Stimulated activated naive CD8-positive, alpha-beta T cell treated with anti-CD3 and anti-CD28 coated beads, Interleukin-15, amount 100 ng/mL, for 72 hours (primary cell): ENCODE measurements at places on chromosomes 11 and 22.

DNA sequence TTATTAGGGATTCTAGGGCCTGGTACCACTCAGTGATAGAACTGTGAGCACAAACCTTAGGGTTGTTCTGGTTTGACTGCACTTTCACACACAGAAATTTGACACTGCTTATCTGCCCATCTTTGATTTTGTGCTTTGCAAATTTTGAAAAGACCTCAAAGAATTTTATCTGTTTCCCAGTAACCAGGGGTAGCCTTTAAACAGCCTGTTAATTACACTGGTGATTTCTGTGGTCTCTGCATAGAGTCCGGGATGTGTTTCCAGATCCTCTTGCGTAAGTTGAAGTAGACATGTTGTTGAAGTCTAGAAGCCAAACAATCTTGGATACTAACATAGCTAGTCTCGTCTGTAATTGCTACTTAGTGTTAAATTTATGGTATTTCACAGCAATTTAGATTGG, 75.3 kb downstream of the C22orf31 start:
- DNase-seq = no peak

GRCh38 chr11:125447721-125448120, 48.3 kb downstream of the FEZ1 start:
- no peak for DNase-seq

- no peak for DNase-seq
These were observed 14.1 kb downstream of the FGF19 start for GRCh38 chr11:69689484-69690319.

- no peak for DNase-seq
These were observed 102.3 kb downstream of the TP53I11 start for GRCh38 chr11:44848203-44848962.

DNA sequence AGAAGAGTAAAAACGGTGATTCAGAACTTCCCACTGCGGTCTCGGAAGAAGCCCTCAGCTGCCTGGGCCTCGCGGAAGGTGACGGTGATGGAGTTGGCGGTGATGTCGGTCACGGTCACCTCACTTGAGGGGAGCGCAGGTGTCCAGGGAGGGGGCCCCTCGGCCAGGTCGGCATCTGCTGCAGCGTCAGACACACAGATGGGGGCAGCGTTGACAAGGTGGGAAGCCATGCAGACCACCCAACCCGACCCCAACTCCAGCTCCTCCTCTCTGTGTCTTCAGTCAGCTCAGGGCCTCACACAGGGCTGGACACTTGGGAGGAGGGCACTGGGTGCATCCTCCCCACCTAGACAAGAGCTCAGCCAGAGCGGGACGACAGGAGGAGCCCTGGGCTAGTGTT, 18.6 kb downstream of the CBX7 start:
- no peak for DNase-seq

DNA sequence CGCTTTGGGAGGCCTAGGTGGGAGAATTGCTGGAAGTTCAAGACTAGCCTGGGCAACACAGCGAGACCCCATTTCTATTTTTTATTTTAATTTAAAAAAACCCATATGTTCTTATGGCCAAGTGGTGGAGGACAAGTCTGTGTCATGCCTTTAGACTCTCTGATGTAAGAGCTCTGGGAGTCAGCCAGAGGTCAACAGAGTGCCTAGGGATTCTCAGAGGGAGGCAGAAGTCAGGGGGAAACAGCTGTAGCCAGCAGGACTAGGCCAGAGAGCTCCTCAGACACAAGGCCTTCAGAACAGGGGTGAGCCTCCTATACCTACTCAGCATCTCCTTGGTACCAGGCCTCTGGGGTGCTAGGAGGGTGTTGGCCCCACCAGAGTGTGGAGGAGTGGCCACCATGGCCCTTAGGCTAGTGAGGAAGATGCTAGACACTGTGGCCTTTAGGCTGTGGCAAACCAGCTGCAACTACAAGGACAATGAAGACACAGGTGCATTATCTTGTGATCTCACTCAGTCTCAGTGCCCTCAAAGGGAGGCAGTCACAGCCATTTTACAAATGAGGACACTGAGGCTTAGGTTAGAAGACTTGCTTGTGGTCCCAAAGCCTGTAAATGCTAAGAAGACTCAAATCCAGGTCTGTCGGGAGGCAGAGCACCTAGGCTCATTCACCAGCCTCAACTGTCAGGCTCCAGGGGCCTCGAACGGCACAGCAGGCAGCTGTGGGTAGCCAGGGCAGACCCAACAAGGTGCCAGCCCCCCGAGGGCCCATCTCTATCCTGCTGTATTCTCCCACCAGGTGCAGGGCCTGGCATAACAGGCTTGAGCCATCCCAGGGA, 5.0 kb downstream of the ZP1 start:
- DNase-seq = no peak

DNA sequence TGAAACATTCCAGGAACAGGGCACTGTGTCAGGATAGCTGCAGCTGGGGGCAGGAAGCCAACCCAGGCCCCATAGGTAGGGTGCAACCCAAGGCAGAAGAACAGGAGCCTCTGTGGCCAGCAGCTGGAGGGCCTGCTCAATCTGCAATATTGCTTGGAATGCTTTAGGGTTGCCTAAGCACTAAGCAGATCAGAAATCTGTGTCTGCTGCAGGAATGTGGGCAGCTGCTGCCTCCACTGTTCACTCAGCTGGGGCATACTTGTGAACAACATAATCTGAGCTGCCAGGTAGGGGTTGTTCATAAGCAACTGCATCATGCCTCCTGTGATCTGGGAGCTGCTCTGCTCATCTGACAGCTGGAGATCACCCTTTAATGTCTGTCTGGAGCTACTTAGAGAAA, 1.7 kb downstream of the UBQLNL start:
- no peak for DNase-seq

DNA sequence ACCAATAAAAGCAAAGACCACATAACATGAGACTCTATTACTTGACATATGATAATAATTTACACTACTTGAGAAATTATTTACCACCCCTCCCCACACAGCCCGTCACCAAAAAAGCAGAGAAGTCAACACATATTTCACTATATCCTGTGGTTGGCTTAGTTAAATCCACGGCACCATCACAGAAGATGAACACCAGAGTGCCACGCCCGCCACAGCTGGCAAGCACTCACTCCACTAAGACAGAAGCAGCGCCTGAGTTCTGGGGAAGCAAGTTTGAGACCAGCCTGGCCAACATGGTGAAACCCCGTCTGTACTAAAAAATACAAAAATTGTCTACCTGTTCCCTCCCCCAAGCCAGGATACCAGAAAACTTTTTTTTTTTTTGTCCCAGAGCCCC, 53.1 kb downstream of the PACSIN2 start:
- no peak for DNase-seq

DNA sequence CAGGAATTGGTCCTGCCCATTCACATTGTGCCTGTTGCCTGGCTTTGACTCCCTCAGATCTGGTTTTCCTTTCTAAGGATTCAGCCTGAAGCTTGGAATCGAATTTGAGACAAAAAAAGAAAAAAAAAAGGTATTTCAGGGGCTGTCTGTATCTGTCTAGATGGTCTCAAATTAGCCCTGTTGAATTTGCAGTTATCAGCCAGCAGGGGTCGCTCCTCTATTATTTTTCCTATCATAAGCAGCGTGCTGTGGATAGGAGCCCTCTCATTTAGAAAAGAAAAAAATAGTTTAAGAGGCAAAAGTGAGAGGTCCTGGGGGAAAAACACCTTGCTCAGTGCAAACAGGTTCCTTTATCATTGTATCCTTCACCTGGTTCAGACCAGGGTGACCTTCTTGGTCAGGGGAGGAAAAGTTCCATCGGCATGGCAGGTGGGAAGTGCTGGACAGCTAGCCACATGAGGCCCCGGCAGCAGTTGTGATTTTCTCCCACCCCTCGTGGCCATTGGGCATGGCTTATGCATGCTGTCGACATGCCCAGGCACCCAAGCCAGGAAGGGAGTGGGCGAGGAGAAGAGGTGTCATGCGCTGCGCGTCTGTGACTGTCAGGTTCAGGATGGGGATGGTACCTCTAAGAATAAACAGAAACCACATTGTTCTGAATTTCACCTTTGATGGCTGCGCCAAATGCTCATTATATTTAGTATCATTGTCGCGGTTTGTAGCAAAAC, 13.1 kb downstream of the OR5AK2 start:
- DNase-seq = no peak

GRCh38 chr11:120835601-120836228, 188.2 kb upstream of the TBCEL start:
- DNase-seq = peak; percentile 2

DNA sequence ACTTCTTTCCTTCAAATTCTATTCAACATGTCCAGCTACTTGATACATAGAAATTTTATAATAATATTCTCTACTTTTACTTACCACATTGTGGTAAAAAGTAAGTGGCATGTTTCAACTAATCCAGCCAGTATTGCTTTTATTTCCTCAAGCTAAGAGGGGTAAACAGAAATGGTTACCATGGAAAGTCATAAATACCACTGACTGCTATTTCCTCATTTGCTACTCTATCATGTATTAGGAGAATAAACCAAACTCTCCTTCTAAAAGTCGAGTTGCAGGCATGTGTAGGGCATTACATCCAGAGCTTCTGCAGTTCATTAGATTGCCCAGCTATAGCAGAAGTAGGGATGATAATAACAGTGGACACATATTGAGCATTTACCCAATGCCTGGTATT, 208.4 kb downstream of the MAML2 start:
- DNase-seq = no peak

DNA sequence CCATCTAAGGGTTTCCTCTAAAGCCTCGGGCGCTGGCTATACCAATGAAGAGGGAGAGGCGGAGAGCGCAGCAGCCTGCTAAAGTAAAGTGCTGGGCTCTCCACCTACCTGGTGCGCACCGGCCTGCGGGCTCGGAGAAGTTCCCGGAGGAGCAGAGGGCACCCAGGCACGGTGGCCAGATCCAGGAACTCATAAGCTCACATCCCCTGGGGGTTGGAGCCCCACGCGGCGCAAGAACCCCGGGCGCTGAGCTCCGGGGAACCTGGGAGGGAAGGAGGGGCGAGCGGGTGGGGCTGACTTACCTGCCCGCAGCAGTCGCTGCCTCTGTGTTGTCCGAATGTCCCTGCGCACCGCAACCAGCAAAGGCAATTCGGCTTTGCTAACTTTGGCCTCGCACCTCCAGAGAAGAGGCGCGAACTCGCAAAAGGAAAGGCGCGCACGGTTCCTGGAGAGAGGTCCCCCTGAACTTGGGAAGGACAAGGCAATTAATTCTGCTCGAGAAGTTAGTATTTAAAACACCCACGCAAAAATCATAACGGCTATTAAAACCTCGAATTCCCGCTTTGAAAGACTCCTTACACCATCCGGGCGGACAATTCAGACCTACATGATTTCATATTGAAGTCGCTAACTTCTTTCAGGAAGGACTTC, 127.6 kb upstream of the C11orf58 start:
- DNase-seq = no peak

GRCh38 chr11:128342511-128343134, 244.7 kb downstream of the ETS1 start:
- DNase-seq = peak; percentile 80

GRCh38 chr11:60378354-60378753, at the start of gene MS4A7:
MS4A7 (plus strand) TSS chr11:60378532; CDS start chr11:60383142, 4,610 bp downstream.
- no peak for DNase-seq

DNA sequence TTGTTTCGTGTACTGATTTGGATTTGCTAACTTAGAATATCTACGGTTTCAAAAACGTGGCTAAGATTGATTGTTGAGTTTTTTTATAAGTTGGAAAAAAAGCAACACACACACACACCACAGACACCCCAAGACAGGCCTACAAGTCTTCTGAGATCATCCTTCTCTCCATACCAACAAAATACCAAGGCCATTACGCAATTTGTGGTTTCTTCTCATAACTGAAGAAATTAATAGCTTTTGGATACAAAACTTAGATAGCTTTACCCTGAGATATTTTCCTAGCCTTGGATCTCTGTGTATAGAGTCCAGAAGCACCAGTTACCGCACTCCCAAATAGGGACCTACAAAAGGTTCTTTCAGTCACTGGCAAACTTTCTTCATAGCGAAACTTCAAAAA, 113.6 kb downstream of the SIK3 start:
- DNase-seq = no peak

DNA sequence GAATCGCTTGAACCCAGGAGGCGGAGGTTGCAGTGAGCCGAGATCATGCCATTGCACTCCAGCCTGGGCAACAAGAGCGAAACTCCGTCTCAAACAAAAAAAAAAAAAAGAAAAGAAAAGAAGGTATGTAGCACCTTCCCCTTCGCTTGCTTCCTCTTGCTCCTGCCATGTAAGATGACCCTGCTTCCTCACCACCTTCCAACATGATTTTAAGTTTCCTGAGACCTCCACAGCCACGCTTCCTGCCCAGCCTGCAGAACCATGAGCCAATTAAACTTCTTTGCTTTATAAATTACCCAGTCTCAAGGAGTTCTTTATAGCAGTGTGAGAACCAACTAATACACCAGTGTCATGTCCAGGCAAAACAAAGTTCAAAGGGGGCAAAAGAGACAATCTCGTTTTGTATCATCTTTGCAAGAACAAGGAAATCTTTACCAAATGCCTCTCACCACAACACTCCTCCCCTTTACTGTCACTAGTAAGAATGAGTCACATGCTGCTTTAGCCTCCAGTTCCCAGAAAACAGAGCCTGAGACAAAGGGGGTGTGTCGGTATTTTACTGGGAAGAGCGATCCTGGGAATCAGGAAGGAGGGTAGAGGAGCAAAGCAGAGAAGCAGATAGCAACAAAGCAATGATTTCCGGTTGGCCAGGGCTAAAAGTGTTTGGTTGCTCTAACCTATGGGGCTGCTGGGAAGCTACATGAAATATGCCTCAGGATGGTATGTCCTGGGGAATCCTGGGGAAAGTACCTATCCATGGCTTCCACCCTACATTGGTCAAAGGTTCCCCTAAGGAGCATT, 10.5 kb upstream of the MCHR1 start:
- DNase-seq = no peak

GRCh38 chr11:122797651-122798050, 40.6 kb upstream of the CRTAM start:
- DNase-seq = no peak

DNA sequence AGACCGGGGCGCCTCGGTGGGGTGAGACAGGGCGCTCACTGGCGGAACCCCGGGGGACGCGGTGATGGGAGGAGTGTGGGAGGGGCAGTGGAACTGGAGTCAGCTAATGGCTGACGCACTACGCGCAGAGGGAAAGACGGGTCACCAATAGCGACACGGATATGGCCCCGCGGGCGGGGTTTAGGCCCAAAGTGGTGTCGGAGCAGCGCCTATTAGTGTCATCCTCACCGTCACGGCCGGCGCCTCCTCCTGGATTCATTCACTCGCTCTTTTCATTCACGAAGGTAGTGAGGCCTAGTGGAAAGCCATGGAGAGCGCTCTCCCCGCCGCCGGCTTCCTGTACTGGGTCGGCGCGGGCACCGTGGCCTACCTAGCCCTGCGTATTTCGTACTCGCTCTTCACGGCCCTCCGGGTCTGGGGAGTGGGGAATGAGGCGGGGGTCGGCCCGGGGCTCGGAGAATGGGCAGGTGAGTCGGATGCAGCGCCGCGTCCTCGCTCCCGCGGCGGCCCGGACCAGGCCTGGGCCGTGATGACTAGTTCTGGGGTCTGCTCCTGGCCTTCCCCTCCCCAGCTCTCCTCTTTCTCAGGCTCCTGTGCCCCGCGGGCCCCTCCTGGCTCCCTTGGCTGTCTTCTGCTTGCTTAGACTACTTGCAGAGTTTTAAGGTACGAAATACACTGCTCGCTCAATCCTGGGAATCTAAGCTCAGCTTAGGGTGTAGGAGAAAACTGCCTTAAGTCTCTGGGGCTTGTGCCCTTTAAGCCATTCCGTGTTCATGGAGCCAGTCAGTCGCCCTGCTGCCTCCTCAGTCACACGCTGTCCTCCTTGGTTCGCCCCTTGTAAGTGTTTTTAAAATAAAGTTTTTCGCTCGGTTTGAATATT, at the start of gene HSD17B12:
HSD17B12 (plus strand) TSS at position 218 of the 880 bp plus-strand sequence; CDS start at position 308, 90 bp downstream.
- DNase-seq = peak; percentile 97
